Stimulated activated CD8-positive, alpha-beta memory T cell treated with anti-CD3 and anti-CD28 coated beads, Interleukin-4, amount 100 ng/mL, for 48 hours (primary cell): ENCODE measurements at places on chromosomes 2 and 18.

GRCh38 chr18:55833543-55833942, 245.6 kb upstream of the TCF4 start:
- no peak for DNase-seq

GRCh38 chr18:27787547-27787946, 389.4 kb downstream of the CDH2 start:
- DNase-seq = no peak

GRCh38 chr2:85112906-85113625, 20.1 kb upstream of the TCF7L1 start:
- DNase-seq = no peak

- DNase-seq = no peak
Observed at GRCh38 chr2:10915236-10915635, 3.5 kb downstream of the KCNF1 start.

GRCh38 chr2:11416931-11417330, 49.0 kb downstream of the E2F6 start:
- DNase-seq = no peak

- no peak for DNase-seq
Observed at GRCh38 chr2:235609321-235609720, 115.5 kb downstream of the AGAP1 start.

- no peak for DNase-seq
Observed at GRCh38 chr18:79800371-79801180, 2.8 kb downstream of the KCNG2 start.

DNA sequence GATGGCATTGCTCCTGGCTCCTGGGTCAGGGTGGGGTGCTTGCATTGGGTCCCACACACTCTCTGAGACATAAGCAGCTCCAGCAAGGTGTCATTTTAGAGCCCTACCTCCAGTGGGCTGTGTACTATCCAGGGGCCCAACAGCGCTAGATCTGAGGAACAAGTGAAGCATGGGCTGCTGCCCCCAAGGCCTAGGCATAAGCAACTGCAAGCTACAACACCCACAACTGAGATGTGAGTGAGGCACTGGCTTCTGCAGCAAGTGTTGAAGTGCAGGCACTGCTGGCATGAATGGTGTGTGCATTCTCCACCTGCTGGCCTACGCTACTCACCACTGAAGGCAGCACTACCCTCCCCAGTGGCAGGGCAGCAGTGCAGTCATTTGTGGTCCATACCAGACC, 81.0 kb upstream of the STK39 start:
- DNase-seq = no peak

DNA sequence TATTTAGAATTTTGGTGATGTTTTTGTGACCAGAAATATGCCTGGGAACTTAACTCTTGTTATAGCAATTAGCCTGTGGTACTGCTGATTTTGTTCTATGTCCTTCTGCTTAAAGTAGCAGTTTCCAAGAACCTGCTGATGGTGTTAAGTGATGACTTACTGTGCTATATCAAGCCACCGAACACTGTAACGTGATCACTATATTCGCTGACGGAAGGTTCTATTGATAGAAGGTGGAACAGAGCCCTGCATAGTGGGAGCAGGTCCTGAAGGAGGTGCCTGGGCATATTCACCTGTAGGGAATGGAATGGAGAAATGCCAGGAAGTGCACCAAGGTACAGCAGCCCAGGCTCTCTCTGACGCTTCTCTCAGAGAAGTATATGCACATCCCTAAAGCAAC, 76.8 kb downstream of the UXS1 start:
- DNase-seq = no peak

- no peak for DNase-seq
Observed at GRCh38 chr18:53165770-53166169, 825.8 kb downstream of the DCC start.

DNA sequence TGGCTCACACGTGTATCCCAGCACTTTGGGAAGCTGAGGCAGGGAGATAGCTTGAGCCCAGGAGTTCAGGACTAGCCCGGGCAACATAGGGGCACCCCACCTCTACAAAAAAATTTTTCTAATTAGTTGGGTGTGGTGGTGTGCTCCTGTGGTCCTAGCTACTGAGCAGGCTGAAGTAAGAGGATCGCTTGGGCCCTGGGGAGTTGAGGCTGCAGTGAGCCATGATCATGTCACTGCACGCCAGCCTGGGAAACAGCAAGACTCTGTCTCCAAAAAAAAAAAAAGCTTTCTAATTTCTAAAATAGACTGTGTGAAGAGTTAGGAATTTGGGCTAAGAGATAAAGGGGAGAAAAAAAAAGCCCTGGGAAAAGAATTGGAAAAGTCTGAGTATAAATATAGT, 51.9 kb upstream of the NAB1 start:
- DNase-seq = no peak

- DNase-seq = no peak
Observed at GRCh38 chr2:43934567-43934966, 61.2 kb downstream of the LRPPRC start.

DNA sequence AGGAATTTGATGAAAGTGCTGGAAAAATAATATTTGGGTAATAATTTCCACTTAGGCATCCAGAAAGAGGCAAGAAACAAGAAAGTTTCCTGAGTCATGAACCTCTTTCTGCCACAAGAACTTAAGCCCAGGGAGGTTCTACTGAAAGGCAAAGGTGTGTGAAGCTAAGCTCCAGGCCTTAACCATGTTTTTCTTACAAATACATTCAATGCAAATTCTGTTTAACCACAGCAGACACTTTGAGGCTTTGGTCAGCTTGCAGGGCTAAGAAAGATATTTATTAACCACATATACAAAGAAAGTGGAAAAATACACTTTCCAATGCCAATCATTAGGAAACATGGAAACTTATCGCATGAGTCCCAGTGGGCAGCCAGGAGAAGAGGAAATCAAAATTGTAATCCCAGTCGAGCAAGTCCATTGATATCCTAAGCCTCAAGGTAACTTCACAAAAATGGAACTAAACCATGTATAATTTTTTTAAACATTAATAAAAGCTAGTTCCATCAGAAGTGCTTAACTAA, 68.3 kb downstream of the PIEZO2 start:
- DNase-seq = no peak

GRCh38 chr2:160427629-160428404, 65.8 kb downstream of the RBMS1 start:
- DNase-seq = peak; percentile 52
